ENCODE measurements at places on chromosomes 4 and X.

- no peak for DNase-seq
Observed at GRCh38 chrX:24999511-24999910, 16.3 kb downstream of the ARX start.

DNA sequence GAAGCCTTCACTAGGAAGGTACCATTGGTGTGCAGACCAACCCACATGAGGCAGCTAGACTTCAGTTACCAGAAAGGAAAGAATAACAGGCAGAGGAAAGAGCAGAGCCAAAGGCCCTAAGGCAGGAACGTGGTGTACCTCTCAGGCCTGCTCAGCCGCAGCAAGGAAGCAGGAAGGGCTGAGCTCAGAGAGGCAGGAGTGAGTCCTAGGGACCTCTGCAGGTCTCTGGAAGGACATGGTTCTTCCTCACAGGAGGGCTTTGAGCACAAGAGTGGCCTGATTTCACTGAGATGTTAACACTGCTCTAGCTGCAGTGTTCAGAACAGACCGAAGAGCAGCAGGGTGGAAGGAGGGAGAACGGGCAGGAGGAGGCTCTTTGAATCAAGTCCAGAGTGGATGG, 124.6 kb downstream of the DCHS2 start:
- no peak for DNase-seq

DNA sequence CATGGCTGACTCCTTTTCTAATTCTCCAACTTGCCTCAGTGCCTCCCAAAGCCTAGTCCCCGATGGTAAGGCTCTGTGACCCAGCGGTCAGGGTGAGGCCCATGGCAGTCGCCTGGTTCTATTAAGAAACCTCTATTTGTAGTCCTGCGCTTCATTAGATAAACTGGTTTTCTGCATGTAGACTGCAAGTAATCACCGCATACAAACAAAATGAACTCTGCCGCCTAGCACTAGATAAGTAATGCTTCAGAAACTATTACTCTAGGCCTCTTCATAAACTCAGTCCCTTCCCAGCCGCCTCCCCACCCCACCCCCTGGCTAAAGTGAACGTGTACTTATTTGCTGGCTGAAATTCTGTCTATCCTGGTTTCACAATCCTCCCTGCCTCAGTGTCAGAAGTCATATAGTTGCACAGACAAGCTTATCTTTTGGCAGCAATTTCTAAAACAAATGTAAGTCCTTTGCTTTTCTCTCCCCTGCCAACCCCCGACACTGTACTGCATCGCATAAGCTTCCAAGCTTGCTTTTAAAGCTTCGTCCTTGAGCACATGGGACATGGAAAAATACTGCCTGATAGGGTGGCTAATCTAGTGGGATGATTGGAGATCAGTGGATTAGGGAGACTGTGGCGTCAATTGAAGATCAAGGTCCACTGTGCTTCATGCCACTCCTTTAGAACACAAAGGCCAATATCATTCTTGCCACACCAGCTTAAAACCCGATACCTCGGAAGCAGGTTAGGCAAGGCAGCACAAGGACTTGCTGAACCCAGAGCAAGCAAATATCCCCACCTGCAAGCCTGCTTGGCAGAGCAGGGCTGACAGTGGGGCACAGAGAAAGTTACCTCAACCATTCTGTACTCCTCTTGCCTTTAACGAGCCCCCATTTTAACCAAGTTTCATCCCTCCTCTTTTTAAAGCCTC, 125.8 kb downstream of the IRF2 start:
- DNase-seq, result no peak

- no peak for DNase-seq
Observed at GRCh38 chr4:41160012-41160789, 54.1 kb downstream of the APBB2 start.

GRCh38 chr4:5881340-5881739, 11.5 kb downstream of the CRMP1 start:
- no peak for DNase-seq

DNA sequence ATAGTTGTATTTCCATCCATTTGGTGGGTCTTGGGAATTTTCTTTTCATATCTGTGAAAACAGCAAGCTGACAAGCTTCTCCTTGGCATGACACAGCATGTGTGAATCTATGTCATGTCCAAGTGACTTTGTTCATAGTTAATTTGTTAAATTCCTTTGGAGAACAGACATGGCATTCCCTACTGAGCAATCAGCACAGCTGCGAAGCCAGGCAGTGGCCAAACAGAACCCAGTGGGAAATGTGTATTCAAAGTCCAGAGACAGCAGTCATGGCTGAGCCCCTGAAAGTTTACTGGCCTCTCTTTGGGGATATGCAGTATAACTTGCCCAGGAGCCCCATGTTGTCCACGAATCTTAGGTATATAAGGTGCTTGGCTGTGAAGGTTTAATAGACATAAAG, 474.7 kb downstream of the NKX6-1 start:
- DNase-seq, result no peak

GRCh38 chr4:147207911-147208310, 262.2 kb upstream of the TTC29 start:
- DNase-seq, result no peak
